ENCODE measurements at places on chromosomes 16 and 17.

GRCh38 chr16:83996481-83997252 lies 28.6 kb downstream of the NECAB2 start:
- DNase-seq: no peak

- peak; percentile 100 for DNase-seq
Measured at GRCh38 chr16:68257906-68258800, 6.2 kb upstream of the SLC7A6 start.

DNA sequence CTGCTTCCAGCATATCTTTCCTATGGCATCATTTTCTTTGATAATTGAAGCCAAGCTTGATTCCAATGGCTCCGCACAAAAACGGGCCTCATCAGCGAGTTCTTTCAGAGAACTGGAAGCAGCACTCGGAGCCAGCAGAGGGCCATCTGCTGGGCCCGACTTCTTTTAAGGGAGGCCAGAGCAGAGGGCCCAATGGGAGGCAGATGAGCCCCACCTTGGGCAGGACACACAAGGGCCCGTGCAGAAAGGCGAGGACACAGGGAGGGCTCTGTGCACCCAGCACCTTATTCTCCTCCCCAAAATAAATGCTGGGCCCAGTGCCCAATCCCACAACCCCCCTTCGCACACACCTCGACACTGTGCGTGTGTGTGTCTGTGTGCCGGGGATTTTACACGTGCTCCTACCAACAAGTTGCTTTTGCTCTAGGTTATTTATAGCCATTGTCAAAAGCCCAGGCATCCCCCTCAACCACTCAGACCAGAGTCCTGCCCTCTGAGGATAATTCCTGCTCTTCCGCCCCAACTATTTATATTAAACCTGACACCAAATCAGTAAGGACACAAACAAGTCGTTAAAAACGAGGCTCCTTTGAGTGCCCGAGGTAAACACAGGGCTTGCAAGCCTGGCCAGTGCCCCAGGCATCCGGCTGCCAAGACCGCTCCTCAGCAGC lies 6.8 kb downstream of the AXIN2 start:
- no peak for DNase-seq

- DNase-seq: no peak
Measured at GRCh38 chr17:66405836-66406677, 103.6 kb downstream of the PRKCA start.

DNA sequence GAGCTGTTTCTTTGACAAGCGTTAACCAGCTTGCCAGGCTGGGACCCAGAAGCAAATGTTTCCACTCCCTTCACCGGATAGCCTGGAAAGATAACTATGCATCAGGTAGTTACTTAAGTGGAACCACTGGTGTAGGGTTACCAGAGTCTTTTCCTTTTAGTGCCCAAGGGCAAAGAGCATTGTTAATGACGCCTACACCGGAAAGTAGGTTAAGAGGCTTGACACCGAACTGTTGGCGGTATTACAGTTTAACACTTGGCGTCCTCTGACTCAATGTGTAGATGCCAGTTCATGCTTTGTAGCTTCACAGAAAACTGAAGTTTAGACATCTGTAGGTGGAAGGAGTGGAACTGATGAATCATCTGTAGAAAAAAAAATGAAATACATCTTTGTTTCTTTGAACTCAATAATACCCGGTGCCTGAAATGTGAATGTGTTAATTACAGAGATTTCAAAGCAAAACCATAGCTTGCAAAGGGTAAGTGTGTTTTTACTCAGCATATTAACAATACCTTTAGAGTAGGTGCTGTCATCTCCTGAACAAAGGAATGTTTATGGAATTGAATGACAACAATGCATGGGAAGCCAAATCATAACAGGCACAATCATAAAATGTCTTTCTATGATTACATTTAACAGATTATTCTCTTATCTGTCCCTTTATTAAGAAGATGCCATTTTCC lies 426.7 kb upstream of the SALL1 start:
- DNase-seq: peak; percentile 76

- DNase-seq: no peak
Measured at GRCh38 chr16:53156516-53156915, 101.7 kb downstream of the CHD9 start.

- DNase-seq: no peak
Measured at GRCh38 chr16:729768-730665, 3.1 kb downstream of the HAGHL start.

DNA sequence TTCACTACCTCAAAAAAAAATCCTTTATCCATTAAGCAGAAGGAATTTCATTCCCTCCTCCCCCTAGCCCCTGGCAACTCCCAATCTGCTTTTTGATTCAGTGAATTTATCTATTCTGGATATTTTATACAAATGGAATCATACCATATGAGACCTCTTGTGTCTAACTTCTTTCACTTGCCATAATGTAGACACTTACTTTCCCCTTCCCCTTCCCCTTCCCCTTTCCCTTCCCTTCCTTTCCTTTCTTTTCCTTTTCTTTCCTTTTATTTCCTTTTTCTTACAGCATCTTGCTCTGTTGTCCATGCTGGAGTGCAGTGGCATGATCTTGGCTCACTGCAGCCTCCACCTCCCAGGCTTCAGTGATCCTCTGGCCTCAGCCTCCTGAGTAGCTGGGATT lies 50.5 kb downstream of the PSMD12 start:
- DNase-seq: no peak

All from kidney glomerular epithelial cell (primary cell).